ENCODE measurements at places on chromosomes 4 and X.

DNA sequence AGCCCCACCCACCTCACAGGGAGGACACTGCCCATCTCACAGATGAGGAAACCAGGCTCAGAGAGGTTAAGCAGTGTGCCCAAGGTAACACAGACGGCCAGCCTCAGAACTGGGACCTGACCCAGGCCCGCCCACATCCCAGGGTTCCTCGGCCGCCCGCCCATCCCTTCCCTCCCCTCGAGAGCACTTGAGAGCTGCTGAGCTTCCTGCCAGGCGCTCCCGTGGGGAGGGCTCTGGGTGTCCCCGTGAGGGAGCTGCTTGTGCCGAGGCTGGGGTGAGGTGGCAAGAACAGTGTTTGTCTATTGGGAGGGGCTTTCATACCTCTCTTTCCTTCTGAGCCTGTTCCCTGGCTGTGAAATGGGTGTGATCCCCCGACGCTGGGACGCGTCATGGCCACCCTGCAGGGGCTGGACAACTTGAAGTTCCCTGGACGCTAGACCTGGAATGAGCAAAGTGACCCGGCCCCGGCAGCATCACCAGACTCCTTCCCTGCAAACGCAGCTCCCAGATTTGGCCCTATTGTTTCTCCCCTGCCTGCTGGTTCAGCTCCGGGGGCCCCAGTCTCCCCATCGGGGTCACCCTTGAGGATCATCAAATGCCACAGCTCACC lies 204.9 kb downstream of the AFAP1 start:
- DNase-seq: no peak

- no peak for DNase-seq
These were observed 230.3 kb upstream of the PCDH18 start for GRCh38 chr4:137762591-137762990.

- no peak for DNase-seq
These were observed 68.2 kb downstream of the GPC3 start for GRCh38 chrX:133916984-133917722.

GRCh38 chrX:23514082-23514481 lies 153.2 kb upstream of the PRDX4 start:
- no peak for DNase-seq

DNA sequence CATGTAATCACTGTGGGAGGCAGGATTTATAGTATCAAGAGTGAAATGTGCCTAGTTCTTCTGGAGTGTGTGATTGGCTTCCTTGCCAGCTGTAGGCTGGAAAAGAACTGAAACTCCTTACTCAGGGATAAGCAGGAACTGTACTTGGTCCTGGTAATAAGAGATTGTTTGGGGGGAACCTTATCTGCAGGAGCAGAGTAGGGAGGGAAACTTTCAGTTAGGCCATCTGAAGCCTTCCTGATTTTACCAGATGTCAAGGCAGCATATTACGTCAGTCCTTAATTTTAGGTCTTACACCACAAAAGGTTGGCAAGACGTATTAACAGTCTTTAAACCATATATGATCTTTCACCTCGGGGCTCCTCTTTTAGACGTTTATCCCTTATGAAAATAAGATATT lies 231.5 kb upstream of the FMR1 start:
- DNase-seq: no peak

- DNase-seq: no peak
These were observed 15.8 kb upstream of the RAB33B start for GRCh38 chr4:139438141-139438540.

GRCh38 chr4:162865102-162865501 lies 301.6 kb downstream of the NAF1 start:
- no peak for DNase-seq

DNA sequence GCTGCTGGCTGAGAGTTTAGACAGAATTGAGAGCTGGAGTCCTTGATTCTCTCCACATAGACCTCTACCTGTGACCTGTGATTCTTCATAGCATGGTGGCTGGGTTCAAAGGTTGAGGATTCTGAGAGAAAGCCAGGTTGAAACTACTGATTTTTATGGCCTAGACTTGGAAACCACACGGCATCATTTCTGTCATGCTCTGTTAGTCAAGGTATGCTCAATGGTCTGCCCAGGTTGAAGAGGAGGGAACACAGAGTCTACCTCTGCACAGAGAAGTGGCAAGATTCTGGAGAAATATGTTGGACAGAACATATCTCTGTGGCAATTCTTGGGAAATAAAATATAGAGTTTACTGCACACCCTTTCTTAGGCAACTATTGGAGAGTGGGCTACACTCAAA lies 57.2 kb upstream of the CXorf66 start:
- no peak for DNase-seq

- no peak for DNase-seq
These were observed 58.5 kb downstream of the DIPK2B start for GRCh38 chrX:45142185-45142584.

DNA sequence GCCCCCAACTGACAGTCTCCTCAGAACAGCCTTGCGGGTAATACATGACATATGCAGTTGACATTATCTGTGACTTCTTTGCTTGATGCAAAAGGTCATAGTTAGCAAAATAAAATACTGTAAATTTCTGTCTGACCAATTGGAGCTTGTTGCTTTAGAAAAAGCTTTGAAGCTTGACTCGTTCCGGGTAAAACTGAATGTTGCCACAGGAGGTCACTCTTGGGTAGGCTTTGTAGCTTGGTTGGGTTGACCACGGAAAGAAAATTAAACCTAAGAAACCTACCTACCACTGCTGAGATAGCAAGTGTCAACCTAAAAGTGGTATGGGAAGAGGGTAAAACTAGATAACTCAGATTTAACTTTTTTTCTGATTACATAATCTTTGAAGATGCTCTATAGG lies 23.2 kb downstream of the PRPS2 start:
- DNase-seq: peak; percentile 32

DNA sequence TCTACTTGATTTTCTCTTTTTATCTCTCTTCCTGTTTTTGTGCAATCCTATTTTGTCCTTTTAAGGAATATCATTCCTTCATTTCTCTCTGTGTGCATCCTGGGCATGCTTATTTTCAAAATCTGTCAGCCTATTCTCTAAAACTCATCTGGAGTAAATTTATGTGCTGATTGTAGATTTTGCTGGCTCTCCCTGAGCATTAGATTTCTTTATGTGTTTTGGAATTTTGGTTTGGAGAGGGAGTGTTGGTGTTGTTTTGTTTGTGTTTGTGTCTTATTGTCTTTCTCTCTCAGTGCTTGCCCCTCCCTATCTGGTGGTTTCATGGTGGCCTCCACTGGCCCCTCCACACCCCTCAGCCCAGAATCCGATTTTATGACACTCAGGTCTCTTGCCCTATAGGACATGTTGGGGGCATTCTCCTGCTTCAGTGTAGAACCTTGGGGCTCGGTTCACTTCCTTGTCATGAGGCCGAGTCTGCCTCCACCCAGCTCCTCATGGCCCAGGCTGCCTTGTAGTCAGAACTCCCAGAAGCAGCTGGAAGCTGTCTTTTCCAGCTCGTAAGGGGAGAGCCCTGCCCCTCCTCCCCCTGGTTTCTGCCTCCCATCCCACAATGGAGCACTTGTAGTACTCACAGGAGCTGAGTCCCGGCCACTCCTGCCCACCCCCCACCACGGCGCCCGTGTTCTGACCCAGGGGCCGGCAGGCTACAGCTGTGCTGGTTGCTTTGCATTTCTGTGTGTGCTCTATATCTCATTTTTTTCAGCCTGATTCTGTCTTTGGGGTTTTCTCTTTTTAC lies 24.5 kb upstream of the PJA1 start:
- DNase-seq: no peak

GRCh38 chr4:146029147-146029546 lies 90.5 kb upstream of the ZNF827 start:
- DNase-seq: no peak

GRCh38 chr4:130820448-130820847 lies 1724.5 kb downstream of the C4orf33 start:
- DNase-seq: no peak

GRCh38 chrX:2430265-2430825 lies 70.4 kb downstream of the DHRSX start:
- no peak for DNase-seq

DNA sequence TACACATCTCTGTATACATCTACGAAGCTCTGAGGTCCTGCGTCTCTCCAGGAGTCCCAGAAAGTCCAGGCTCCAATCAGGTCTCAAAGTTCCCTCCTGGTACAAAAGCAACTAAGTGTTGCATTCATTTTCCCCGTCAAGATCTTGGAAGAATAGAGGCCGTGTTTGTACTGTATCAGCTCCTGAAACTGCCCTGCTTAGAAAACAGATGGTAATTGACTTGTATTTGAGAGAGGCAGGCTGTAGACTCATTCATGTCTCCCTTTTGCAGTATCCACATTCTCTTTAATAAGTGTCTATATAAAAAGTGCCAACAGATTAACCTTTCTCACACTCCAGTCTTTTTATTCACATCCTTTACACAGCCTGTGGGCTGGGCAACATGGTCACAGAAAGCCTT lies 91.7 kb downstream of the HPGD start:
- no peak for DNase-seq

- DNase-seq: no peak
These were observed 22.8 kb upstream of the HSPA4L start for GRCh38 chr4:127759228-127759820.

- no peak for DNase-seq
These were observed 96.0 kb downstream of the RASGEF1B start for GRCh38 chr4:81375745-81376144.

- no peak for DNase-seq
These were observed 77.5 kb downstream of the IQCM start for GRCh38 chr4:149738156-149738555.

GRCh38 chr4:15366721-15367120 lies 61.1 kb upstream of the C1QTNF7 start:
- no peak for DNase-seq

DNA sequence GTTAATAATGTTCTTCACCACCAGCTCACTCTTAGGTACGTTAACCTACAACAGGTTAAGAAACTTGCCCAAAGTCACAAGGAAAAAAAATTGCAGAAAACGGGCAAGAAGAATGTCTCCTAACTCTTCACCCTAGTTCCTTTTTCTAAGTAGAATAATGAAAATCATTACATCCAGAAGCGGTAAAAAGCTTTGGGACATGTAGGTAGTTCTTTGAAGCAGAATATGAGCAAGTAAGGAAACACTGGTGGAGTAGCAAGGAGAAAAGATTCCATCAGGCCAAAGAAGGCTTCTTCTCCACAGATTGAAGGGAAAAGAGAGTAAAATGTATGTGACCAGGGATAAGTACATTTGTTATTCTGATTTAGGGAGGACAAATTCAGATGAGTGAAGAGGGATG lies 4.1 kb downstream of the CAMK2D start:
- no peak for DNase-seq

- no peak for DNase-seq
These were observed 238.3 kb downstream of the KCNIP4 start for GRCh38 chr4:21710179-21710835.

DNA sequence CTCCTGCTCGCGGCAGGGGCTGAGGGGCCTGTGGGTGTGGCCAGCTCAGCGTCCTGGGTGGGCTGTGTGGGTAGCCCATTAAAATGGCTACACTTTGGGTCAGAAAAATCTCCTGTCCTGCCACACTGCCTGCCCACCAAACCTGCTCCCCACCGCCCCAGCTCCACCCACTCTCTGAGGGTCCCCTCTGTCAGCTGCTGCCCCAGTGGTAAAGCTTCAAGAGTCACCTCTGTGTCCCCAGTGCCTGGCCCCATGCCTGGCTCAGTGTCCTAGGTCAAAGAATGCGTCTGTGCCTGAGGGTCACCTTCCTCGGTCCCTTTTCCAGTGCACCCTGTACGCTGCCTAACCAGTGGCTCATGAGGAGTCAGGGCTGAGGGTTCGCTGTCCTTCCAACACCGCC lies 24.9 kb upstream of the TADA2B start:
- DNase-seq: no peak

DNA sequence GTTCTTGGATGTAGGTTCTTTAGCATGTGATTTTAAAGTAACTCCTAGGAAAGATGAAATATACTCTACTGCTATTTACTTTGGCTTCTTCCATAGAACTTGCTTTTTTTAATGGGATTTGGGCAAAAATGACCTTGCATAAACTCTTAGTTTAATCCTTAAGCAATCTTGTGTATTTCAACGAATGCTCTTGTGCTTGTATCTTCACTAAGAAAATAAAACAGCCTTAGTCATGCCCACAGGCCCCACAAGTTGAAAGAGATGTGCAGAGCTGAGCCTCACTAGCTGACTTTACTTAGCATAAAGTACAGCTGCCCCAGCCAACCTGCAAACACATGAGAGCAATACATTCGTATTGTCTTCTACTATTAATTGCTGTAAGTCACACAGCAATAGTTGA lies 1609.2 kb downstream of the STIM2 start:
- DNase-seq: no peak

DNA sequence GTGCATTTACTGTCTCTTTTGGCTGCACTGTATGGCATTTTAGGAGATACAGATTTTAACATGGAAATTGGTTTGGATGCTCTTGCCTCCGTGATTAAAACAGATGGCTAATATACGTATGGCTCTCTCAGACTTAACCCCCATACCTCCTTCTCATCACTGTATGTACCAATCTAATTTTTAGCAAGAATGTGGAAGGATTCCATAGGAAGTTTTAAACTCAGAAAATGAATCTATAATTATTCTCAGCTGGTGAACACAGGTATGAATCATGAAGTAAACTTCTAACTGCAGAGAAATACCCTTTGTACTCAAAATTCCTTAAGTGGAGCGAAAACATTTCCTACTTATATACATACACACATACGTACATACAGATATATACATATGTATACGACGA lies 210.5 kb upstream of the NEIL3 start:
- DNase-seq: no peak

- DNase-seq: no peak
These were observed 87.5 kb upstream of the INTU start for GRCh38 chr4:127545271-127545670.

GRCh38 chr4:39004758-39005157 lies 27.5 kb downstream of the TMEM156 start:
- no peak for DNase-seq

- DNase-seq: no peak
These were observed 50.0 kb downstream of the TET2 start for GRCh38 chr4:105196523-105197145.

DNA sequence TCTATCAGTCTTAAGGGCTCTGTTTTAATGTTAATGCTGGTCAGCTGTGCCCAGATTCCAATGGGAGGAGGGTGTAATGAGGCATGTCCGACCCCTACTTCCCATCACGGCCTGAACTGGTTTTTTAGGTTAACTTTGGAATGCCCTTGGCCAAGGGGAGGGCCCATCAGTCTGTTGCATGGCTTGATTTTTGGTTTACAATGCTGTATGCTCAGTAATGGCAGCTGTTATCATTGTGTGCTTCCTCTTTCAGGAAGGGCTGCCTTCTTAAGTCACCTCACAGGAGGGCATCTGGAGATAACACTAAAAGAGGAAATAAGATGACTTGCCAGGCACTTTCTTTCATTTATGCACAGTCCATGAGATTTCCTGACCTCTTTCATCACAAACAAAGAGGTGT lies 36.3 kb downstream of the ATXN3L start:
- no peak for DNase-seq

DNA sequence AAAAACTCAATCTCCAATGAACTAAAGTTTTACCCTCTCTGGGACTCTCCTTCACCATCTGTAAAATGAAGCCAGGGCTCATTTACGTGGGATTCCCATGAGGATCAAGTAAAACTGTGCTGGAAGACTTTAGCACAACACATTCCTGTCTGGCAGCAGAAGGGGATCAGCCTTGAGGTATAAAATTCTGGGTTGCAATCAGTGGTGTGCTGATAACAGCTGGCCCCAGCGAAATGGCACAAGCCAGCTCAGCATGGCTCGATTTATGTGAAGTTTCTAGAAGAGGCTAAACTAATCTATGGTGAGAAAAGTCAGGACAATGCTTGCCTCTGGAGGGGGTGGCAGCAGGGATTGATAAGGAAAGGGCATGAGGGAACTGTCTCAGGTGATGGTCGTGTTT lies 28.4 kb downstream of the ZNF630 start:
- DNase-seq: no peak

Measured in AG08396 (cell line).